Stimulated activated CD4-positive, alpha-beta T cell treated with anti-CD3 and anti-CD28 coated beads, TNF-alpha, amount 100 ng/mL, for 24 hours (primary cell): ENCODE measurements at places on chromosomes 3 and 15.

- no peak for DNase-seq
Measured at GRCh38 chr3:118504906-118505305, 529.7 kb downstream of the IGSF11 start.

GRCh38 chr3:148955544-148956346 lies 35.6 kb upstream of the GYG1 start:
- DNase-seq = no peak

DNA sequence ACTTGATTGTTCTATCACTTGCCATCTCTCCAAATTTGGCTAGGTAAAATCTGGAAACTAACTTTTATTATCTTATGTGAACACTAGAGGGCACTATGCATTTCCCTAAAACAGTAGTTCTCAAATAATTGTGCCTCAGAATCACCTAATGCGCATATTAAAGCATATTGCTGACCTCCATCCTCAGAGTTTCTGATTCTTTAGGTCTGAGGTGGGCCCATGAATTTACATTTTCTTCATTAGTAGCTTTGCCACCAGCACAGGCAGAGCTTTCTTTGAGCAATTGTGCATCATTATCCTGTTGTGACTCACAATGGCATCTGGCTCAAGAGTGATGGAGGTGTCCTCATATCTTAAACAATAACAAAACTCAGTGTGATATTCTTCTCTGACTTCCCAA lies 17.5 kb upstream of the BCHE start:
- DNase-seq = no peak

GRCh38 chr3:61541694-61542093 lies 19.7 kb upstream of the PTPRG start:
- DNase-seq = no peak

DNA sequence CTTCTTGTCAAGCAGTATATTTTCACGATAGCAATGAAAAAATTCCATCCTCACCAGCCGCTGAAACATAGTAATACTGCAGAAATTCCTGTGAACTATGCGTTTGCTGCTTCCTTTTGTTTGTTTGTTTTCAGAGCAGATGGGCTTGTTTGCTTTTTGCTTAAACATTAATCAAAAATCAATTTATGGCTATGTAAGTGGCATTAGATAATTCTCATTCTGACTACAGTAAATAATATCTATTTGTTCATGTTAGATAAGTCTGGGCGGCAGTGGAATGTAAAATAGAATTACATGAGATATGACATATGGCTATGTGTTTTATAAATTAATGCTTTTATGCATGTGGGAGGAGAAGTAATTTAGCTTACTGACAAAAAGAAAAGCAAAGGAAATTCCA lies 163.7 kb downstream of the PGPEP1L start:
- no peak for DNase-seq

GRCh38 chr3:156551746-156552145 lies 3.2 kb downstream of the SSR3 start:
- no peak for DNase-seq

DNA sequence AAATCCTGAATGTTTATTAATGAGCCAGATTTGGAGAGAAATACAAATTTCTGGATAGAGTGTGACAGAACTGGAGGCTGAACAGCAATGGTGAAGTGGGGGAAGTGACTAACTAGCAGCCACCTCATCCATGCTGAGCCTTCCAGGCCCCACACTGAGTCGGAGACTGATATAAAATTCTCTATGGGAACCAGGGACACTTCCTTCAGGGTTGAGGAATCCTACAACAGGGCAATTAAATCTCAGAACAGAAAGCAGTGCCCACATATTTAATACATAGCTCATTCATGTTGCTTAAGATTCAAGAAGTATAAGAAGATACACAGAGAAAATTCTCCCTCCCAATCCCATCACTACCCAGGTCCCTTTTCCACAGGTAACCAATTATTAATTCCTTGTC lies 49.3 kb downstream of the HACD2 start:
- DNase-seq = no peak

- no peak for DNase-seq
Measured at GRCh38 chr15:92643849-92644815, 11.4 kb downstream of the FAM174B start.

DNA sequence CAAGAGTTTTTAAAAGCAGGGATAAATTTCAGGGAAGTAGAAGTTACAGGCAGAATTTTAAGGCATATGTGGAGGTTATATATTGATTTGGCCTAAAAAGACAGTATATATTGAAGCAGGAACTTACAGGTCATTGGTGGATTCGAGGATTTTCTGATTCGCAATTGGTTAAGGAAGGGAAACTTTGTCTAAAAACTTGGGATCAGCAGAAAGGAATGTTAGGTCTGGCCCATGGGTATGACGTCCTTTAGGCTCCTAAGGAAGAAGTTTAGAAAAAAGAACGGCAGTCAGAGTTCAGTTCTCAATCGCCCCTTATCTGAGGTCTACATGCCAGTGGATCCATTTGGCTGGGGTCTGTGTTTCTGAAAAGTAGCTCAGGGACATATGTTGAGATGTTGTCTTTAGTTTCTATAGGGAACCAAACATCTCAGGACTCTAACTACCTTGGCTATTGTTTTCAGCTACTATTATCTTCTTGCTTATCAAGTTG lies 33.2 kb upstream of the ACP3 start:
- DNase-seq = no peak

DNA sequence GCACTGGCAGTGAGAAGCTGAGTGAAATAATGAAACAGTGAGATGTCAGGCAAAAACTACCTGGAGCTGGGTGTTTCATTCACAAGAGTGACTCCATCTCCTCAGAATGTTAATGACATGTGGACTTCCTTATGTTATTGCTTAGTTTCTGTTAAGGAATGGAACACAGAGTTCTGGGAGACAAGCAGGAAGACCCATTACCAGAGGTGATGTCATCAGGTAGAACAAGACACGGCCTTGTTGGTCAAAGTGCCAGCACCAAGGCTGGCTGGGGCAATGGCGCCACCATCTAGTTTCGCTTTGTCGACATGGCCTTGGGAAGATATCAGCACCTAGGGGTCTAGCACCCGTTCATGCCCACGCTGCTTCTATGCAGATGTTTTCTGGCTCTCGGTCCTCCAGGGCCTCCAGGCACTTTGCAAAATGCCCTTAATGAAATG lies 252.2 kb downstream of the FAM43A start:
- DNase-seq = no peak

DNA sequence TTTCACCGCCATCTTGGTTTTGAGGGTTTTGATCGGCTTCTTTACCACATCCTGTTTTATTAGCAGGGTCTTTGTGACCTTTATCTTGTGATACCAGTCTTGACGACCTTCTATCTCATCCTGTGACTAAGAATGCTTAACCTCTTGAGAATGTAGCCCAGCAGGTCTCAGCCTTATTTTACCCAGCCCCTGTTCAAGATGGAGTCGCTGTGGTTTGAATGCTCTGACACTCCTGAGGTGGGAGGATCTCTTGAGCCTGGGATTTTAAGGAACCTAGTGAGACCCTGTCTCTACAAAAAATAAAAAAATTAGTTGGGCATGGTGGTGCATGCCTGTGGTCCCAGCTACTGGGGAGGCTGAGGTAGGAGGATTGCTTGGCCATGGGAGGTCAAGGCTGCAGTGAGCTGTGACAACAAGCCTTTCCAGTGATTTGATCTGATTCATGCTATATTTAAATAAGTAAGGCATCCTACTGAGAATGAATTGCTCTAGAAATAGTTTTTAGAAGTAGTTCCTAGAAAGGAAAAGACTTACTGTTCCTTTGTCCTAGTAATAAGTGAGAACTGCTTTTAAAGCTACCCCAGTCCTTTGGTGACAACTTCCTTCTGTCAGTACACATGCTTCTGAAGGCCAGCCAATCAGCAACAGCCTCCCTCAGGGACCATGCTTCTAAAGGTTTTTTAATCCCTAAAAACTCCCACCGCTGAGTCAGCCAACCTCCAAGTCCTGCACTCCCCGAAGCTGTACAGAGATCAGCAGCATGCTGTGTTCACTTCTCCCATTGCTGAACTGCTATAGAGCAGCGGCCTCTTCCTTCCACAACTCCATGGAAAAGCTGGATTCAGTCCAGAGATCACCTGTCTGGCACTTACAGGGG lies 9.1 kb upstream of the CEMIP start:
- DNase-seq = no peak

- DNase-seq = no peak
Measured at GRCh38 chr3:62818347-62818746, 56.9 kb downstream of the CADPS start.

DNA sequence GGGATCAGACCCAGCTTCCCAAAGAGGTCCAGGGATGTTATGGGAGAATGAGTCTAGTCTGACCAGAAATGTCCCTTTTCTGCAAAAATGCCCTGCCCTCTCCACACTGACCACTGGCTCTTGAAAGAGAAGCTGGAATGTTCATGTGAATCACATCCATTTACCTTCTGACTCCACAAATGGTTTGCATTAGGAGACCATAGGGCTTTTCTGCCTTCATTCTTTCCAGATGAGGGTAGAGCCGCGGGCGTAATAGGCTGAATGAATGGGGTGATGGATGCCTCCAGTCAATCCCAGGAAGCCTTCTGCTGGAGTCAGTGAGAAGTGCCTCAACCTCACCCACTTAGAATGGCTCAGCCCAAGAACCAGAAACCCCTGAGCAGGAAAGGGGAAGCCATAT lies 47.2 kb upstream of the IREB2 start:
- no peak for DNase-seq

DNA sequence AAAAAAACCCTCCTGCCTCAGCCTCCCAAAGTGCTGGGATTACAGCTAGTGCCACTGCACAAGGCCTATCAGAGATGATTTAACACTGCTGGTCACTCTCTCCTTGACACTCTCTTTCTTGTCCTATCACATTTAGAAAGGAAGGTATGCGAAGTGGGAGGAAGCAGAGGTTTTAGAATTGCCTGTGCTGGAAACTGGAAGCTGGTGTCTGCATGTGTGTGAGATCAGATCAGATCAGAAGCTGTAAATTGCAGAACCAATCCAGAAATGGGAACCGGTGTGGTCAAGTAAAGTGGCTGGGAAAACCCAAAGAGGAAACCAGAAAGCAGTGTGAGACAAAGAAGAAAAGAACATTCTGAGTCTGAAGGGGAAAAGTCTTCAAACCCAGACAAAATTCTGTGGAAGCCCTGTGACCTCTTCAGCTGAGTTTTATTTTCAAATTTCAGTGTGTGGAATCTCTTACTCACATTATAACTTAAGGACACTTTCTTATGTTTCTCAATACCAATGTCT lies 2.8 kb downstream of the EFHB start:
- no peak for DNase-seq

DNA sequence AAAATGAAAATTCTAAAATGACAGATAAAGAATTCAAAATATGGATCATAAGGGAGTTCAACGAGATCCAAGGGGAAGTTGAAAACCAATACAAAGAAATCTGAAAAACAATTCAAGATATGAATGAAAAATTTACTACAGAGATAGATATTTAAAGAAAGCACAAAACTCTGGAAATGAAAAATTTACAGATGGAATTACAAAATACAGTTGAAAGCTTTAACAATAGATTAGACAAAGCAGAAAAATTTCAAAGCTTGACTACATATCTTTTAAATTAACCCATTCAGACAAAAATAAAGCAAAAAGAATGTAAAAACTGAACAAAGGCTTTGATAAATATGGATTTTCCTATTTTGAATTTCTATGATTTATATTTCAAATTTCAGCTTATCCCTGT lies 211.1 kb downstream of the SLC9A9 start:
- no peak for DNase-seq

DNA sequence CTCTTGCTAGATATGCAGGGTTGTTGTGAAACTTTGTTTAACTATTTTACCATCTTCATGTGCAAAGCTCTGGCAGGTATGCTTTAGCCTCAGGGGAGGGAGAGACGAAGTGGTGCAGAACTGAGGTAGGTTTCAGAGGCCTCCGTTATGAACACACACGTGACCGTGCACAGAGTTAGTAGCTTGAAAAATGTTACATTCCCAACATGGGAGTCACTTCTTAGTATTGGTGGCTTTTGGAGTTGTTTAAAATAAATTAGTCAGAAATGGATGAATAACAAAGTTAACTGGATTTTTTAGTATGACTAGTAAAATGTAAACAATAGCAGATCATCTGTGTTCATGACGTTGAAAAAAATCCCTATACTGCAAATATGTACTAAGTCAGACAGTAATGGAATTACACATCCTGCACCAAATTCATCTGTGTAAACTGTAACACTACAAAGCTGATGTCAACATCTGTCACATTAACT lies 279.6 kb downstream of the KLF13 start:
- DNase-seq = no peak

- no peak for DNase-seq
Measured at GRCh38 chr15:93703092-93703739, 528.1 kb upstream of the MCTP2 start.

DNA sequence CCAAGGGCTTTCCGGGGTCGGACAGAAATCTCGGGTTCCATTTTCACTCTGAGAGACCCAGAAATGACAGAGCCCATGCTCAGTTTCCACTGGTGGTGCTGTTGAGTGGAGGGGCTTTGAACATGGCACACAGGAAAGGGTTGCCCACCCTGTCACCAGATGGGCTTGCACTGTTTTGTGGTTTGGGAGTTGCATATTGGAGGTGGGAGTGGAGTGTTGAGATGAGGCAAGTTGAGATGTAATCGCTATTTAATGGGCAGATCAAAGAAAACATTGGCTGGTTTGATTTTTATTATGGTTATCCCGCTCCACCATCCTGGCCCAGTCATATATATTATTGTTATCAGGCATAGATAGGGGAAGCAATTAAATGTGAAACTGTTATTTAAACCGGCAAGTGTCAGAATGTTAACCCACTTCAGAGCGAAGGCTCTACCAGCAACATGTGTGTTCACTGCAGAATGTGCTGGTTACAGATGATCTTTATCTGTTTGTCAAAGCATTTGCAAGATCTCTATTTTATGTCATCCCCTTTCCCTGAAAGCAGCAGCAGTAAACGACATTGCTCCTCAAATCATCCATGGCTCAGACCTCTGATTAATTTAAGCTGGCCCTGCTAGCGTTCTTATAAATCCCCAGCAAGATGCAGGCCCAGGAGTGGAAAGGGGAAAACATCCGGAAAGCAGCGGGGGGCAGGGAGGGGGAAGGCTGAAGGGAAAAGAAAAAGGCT lies 58.3 kb upstream of the TSEN2 start:
- DNase-seq = no peak

GRCh38 chr3:28859897-28860296 lies 421.0 kb upstream of the RBMS3 start:
- DNase-seq = no peak

- DNase-seq = no peak
Measured at GRCh38 chr15:91380114-91380513, 280.1 kb downstream of the SV2B start.

- no peak for DNase-seq
Measured at GRCh38 chr3:125055331-125055912, 375 bp downstream of the HEG1 start.
